Globus pallidus (tissue), 1 donor: ENCODE measurements at places on chromosomes 5 and 9.

DNA sequence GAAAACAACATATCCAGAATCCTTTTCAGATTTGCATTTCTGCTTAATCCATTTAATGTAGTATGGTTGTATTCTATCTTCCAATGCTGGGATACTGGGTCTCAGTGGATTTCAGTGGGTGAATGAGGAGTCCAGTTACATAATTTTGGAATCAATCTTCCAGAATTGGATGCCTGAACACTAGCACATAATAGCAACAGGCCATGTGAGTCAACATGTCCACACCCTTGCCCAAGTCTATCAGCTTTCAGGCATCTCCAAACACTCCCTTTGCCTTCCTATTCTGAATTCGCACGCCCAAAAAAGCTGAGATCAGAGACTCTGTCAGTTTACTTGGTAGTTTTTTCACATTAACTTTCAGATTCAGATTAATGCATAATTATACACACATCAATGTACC lies 202.6 kb downstream of the TSSK1B start:
- no peak for DNase-seq

GRCh38 chr5:124576848-124577409 lies 169.5 kb downstream of the ZNF608 start:
- no peak for DNase-seq

GRCh38 chr9:88076286-88077070 lies 61.8 kb downstream of the SPATA31C2 start:
- peak; percentile 8 for DNase-seq

GRCh38 chr5:72347801-72348308 lies 27.7 kb downstream of the PTCD2 start:
- no peak for DNase-seq

GRCh38 chr5:9278921-9279603 lies 266.8 kb downstream of the SEMA5A start:
- no peak for DNase-seq

DNA sequence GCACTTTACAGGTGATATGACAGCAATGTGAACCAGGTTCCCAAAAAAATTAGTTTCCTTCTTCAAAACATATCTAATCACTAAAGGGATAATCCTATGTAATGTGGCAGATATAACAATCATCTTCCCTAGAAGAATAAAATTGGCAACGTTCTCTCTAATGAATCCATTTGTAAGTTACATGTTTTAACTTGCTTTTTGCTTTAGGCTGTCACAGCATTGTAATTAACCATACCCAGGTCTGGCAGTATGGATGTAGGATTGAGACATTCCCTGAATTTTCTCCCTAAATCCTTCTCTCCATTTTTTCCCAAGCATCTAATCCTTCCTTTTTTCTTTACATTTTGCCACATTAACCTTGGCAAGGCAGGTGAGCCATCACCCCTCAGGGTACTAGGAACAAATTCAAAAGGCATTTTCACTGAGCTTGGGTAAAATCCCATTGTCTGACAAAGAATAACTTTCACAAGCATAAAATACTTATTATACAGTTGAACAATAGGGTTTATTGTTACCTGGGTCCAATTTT lies 548.3 kb downstream of the SEMA5A start:
- DNase-seq: no peak
